ENCODE measurements at places on chromosomes 13 and 19. TPM values are rescaled to one million over a fixed set of nuclear protein-coding genes. Genes with fewer than 3 reads are reported as not detected.

DNA sequence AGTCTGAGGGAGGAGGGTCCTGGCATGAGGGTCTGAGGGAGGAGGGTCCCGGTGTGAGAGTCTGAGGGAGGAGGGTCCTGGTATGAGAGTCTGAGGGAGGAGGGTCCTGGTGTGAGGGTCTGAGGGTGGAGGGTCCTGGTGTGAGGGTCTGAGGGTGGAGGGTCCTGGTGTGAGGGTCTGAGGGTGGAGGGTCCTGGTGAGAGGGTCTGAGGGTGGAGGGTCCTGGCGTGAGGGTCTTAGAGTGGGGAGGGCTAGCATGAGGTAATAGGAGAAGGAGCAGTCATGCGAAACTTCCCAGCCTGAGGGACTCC is 194.8 kb downstream of the TEX29 start:
- H3K4me3 ChIP-seq, result no peak overlapping the region
- no peaks in the 10 kb centered on the region for H3K27me3 ChIP-seq
- no peak for DNase-seq

DNA sequence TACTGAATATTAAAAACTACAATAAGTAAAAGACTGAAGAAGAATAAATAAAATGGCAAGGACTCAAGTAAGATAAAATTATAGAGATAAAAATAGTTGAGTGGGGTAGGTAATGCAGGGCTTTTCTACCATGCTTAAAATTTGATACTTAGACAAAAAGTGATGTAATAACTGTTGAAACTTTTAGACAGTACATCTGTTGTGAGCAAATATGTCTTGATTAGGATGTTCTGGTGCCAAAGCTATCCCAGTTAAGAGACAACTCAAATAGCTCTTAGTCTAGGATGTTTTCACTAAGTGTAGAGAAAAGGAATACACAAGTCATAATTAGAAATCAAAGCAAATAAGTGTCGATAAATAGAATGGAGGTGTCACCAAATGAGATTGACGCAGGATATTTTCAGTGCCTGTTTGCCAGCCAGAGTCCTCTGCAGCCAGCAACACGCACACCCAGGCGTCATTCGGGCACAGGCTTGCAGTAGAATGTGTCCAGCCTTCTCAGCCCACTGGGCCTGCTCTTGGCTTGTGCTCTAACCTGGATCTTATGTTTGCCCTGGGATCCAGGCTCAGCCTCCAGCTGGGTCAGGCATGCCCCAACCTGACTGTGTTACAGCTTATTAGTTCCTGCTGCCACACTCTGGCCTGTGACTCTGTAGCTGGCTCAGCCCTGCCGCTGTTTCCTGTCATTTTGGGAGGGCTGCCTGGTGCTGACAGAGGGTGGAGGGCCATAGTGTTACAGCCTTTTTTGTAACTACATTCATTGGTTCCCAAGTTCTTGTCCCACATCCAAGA is 766.2 kb downstream of the PCDH17 start:
- no peak for DNase-seq
- H3K4me1 ChIP-seq, result no peaks in the 10 kb centered on the region
- no peaks in the 10 kb centered on the region for H3K27me3 ChIP-seq
- H3K4me3 ChIP-seq, result no peak overlapping the region

GRCh38 chr13:52646967-52647366 is 4.7 kb downstream of the HNRNPA1L2 start:
- H3K27ac ChIP-seq, result no peak overlapping the region
- no peak overlapping the region for H3K4me3 ChIP-seq
- no peak for DNase-seq
- H3K27me3 ChIP-seq, result no peaks in the 10 kb centered on the region

Gene FUZ
- total RNA-seq, result 9.3 TPM

- H3K4me1 ChIP-seq, result no peaks in the 10 kb centered on the region
- H3K4me3 ChIP-seq, result no peak overlapping the region
- no peak overlapping the region for H3K27ac ChIP-seq
- no peaks in the 10 kb centered on the region for H3K36me3 ChIP-seq
Observed at GRCh38 chr19:13538601-13539253, 32.4 kb upstream of the CACNA1A start.

DNA sequence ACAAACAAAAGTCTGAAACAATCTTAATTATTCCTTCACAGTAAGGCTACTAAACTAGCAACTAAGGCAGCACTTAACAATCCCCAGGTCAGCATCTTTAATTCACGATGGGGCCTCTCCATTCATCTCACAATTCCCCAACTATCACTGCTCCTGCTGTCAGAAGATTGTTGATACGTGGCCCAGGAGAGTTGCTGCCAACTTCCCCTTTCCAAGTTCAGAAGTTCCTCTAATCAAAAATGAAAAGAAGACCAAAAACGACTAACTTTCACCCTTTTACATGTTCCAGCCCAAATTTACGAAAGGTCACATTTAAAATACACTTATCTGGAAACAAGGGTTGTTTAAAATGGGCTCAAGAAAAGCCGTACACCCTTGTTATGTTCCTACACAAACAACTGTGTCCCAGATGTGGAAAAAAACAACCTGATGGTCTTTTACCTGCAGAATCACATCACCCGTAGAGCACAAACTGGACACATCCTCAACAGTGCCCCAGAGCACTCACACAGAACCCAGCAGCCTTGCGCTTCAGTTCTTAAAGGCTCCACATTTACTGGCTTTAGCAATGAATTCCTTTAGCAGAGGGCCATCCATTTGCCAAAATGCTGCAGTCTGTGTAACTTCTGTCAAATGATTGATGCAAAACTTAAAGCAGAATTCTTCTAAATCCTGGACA is 38.0 kb downstream of the PHF11 start:
- no peaks in the 10 kb centered on the region for H3K4me1 ChIP-seq
- H3K36me3 ChIP-seq, result peaks cover 1% of the 10 kb centered on the region
- DNase-seq, result no peak
- no peak overlapping the region for H3K4me3 ChIP-seq

DNA sequence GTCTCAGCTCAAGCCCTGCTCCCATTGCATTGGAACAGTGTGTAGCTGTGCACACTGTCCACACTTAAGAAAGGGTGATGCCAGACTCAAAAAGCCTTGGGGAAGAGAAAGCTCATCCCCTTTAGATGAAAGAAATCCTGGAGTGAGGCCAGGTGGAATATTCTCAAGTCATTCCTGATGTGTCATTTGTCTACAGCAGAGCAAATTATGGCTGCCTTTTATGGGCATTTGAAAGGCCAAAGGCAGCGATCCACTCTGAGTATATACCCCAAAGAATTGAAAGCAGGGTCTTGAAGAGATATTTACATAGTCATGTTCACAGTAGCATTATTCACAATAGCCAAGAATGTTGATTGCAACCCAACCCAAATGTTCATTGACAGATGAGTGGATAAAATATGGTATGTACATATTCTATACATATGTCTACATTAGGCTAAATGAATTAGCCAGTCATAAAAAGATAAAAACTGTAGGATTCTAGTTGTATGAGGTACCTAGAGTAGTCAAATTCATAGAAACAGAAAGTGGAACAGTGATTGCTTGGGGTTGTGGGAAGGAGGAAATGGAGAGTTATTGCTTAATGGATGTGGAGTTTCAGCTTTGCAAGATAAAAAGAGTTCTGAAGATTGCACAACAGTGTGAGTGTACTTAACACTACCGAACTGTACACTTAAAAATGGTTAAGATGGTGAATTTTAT is 214.9 kb downstream of the KCNRG start:
- no peak for DNase-seq
- H3K27ac ChIP-seq, result no peak overlapping the region
- H3K27me3 ChIP-seq, result no peaks in the 10 kb centered on the region
- H3K4me3 ChIP-seq, result no peak overlapping the region
- H3K4me1 ChIP-seq, result no peaks in the 10 kb centered on the region

Gene KLK3
- not detected for total RNA-seq

Gene IRGQ
- total RNA-seq, result 25.5 TPM

- H3K4me3 ChIP-seq, result no peak overlapping the region
- no peaks in the 10 kb centered on the region for H3K27me3 ChIP-seq
- no peaks in the 10 kb centered on the region for H3K36me3 ChIP-seq
- peak overlapping the region; percentile 10 for H3K27ac ChIP-seq
- peaks cover 4% of the 10 kb centered on the region for H3K4me1 ChIP-seq
Observed at GRCh38 chr13:46491641-46492040, 61.3 kb upstream of the LRCH1 start.

Gene ZNF433
- 5.1 TPM for total RNA-seq

- H3K27me3 ChIP-seq, result no peaks in the 10 kb centered on the region
- peak overlapping the region; percentile 38 for H3K27ac ChIP-seq
- H3K4me1 ChIP-seq, result no peaks in the 10 kb centered on the region
- peak overlapping the region; percentile 20 for H3K4me3 ChIP-seq
Observed at GRCh38 chr19:52028780-52029123, 573 bp upstream of the ZNF614 start.

DNA sequence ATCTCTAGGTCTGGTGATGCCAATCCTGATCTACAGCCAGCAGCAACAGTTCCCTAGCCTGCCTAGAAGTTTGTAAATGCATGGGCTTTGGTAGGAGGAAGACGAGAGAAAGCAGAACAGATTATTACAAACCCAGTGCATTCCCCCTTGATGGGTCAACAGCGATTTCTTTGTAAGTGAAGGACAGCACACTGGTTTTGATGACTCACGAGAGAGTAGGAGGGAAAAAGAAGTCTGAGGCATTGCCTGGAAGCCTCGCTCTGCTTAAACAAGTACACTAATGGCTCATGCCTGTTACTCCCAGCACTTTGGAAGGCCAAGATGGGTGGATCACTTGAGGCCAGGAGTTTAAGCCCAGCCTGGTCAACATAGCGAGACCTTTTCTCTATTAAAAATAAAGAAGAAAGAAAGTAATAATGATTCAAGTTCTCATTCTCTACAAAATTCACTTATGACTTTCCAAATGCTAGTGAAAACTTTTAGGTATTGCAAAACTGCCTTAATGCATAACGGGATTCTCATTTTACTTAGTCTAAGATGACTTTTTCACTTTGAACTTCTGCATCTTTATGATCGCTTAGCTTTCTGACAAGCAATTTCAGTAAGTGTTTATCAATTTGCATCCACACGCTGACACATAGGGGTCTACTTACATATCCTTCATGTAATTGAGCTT is 47.7 kb upstream of the USPL1 start:
- H3K36me3 ChIP-seq, result no peaks in the 10 kb centered on the region
- H3K27me3 ChIP-seq, result no peaks in the 10 kb centered on the region
- H3K4me3 ChIP-seq, result no peak overlapping the region
- no peaks in the 10 kb centered on the region for H3K4me1 ChIP-seq

Gene RFPL4A
- total RNA-seq, result not detected

- DNase-seq, result no peak
- no peaks in the 10 kb centered on the region for H3K27me3 ChIP-seq
- H3K27ac ChIP-seq, result no peak overlapping the region
- no peak overlapping the region for H3K4me3 ChIP-seq
Observed at GRCh38 chr19:7268705-7269098, 25.5 kb downstream of the INSR start.

GRCh38 chr19:3310711-3311110 is 55.7 kb upstream of the NFIC start:
- H3K4me1 ChIP-seq, result no peaks in the 10 kb centered on the region
- no peak overlapping the region for H3K27ac ChIP-seq

DNA sequence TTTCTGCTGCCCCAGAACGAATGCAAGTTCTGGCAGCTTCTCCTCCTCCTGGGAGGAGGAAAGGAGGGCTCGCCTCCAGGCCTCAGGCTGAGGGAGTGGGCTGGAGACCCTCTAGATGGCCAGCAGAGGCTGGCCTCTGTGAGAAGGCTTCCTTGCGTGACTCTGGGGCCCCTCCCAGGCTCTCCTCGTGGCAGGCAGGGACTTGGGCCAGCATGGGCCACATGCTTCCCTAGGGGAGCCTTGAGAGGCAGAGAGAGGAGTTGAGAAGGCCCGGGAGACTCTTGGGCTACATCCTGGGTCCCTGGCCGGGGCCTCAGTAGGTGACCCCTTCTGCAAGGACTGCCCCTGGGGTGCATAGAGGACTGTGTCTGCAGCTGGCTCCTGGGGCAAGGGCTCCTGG is 25.9 kb downstream of the LYL1 start:
- DNase-seq, result no peak
- H3K4me3 ChIP-seq, result no peak overlapping the region
- H3K4me1 ChIP-seq, result no peaks in the 10 kb centered on the region
- no peaks in the 10 kb centered on the region for H3K27me3 ChIP-seq
- H3K36me3 ChIP-seq, result no peaks in the 10 kb centered on the region
- H3K27ac ChIP-seq, result peak overlapping the region; percentile 15

DNA sequence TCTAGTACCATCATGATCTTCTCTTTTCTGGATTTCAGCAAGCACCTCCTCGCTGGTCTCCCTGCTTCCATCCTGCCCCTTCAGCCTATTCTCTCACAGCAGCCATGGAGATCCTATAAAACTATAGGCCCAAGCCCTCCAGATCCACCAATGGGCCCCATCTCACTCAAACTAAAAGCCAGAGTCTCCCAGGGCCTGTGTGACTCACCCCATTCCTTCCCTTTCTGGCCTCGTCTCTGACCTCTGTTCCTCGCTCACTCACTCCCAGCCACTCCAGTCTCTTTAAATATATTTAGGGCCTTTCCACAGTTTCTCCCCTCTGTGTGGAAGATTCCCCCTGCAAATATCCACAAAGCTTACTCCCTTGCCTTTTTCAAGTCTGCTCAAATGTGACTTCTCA is 89.7 kb downstream of the HSPH1 start:
- no peaks in the 10 kb centered on the region for H3K27me3 ChIP-seq
- H3K36me3 ChIP-seq, result no peaks in the 10 kb centered on the region
- no peak overlapping the region for H3K27ac ChIP-seq

DNA sequence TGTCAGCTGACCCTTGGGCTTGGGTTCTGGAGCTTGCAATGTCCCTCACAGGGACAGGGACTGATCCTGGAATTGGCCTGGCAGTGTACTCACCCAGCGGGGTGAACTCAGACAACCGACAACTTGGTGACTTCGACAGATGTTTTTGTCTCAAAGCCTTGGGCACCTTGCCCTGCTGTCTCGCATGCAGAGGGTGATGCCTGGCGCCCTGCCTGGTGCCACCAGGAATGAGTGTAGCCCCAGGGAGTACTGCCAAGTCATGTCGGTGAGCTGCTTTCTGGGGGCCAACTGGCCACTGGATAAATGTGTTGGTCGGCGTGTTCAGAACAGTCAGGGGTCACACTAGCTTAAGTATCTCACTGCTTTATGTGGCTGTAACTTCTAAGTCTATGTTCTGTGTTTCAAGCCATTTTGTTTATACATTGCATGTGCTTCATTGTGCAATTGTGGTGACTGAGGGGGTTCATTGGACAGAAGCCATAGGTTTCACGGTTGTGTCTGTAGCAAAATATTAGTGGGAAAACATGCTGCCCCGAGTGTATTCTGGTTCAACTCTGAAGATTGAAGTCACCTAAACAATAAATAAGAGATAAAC is 96.3 kb upstream of the TNFSF11 start:
- no peak overlapping the region for H3K27ac ChIP-seq
- no peaks in the 10 kb centered on the region for H3K36me3 ChIP-seq
- H3K27me3 ChIP-seq, result no peaks in the 10 kb centered on the region
- H3K4me1 ChIP-seq, result no peaks in the 10 kb centered on the region
- no peak overlapping the region for H3K4me3 ChIP-seq

Measured in aorta (tissue), 5 donors.